NCI-H526 (cell line): ENCODE measurements at places on chromosomes 16 and 17.
A peak's percentile ranks its signal among the peaks of the same experiment; 100 is the strongest.

DNA sequence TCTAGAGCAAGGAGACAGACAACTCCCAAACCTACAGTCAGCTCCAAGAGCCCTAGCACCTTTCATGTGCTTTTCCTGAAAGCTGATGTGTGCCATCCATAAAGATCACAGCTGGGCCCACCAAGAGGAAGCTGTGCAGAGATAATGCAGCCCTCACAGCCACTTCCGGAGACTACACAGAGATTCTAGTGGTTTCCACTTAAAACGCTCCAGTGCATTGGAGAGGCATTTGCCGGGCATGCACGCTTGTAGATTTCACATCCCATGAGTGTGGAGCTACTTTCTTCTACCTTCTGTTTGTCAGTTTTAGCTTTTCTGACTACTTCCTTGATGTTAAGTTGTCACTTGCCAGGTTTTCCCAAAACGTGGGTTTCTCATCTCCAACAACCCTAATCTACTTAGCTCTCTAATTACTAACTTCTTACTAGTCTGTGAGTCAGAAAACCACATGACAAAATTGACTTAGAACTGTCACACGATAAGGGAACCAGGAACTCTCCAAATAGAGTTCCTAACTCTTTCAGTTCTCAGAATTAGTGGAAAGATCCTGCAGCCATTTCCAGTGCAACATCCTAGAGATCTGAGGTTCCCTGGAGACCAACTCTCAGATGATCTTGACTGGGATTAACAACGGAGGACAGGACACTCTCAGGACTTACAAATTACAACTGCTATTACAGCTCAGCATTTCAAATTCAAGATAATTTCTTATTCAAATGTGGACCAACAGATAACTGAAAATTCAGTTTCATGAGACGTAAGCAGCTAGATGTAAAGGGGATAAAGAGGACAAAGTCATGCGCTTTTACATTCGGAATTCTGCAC is 28.6 kb downstream of the PMP22 start:
- peak; percentile 4 for DNase-seq

GRCh38 chr17:17831208-17832031 is 5.4 kb downstream of the SREBF1 start:
- DNase-seq, result no peak

DNA sequence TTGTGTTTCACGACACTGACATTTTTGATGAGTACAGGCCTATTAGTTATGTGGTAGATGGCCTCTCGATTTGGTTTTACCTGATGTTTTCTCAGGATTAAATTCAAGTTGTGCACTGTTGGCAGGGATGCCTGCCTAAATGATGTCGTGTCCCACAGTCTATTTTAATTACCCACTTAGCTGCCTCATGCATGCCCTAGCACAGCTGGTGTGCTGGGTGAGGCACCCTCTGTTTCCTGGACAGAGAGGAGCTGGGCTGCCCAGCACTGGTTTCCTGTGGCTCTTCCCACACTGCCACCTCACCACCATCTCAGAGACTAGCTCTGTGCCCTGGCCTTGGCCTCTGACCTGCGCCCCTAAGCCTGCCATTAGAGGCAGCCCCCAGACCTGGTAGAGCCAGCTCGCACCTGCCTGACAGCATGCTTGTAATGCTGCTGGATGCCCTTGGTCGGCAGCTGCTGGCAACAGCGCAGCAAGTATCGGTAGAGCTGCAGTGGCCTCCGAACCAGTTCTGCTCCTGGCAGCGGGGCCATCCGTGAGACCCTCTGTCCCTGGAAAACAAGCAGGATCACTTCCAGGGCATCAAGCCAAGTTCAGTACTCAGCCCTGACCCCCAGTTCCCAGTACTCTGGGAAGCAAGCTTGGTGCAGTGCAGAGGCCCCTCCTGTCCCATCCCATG is 10.9 kb downstream of the LYRM9 start:
- no peak for DNase-seq

DNA sequence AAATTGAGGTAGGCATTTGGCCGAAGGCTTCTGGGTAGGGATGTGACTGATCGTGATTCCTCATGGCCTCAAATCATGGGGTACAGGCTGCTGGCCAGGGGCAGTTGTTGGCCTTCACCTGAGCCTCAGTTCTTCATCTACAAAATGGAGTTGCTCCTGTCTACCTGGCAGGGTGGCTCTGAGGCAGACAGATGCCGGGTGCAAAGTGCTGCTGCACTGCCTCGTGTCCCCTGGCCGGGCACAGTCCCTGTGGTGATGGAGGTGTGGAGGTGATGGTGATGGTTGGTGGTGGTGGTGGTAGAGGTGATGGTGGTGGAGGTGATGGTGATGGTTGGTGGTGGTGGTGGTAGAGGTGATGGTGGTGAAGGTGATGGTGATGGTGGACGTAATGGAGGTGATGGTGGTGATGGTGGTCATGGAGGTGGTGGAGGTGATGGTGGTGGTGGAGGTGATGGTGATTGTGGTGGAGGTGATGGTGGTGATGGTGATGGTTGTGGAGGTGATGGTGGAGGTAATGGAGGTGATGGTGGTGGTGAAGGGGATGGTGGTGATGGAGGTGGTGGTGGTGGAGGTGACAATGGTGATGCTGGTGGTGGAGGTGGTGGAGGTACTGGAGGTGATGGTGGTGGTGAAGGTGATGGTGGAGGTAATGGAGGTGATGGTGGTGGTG is 52.6 kb downstream of the RNF213 start:
- DNase-seq, result no peak

GRCh38 chr16:9622268-9622667 is 530.8 kb downstream of the HAPSTR1 start:
- DNase-seq, result no peak

GRCh38 chr17:74045608-74046280 is 157.7 kb upstream of the RPL38 start:
- peak; percentile 36 for DNase-seq

- no peak for DNase-seq
Observed at GRCh38 chr17:38883592-38884526, 14.0 kb downstream of the LASP1 start.

DNA sequence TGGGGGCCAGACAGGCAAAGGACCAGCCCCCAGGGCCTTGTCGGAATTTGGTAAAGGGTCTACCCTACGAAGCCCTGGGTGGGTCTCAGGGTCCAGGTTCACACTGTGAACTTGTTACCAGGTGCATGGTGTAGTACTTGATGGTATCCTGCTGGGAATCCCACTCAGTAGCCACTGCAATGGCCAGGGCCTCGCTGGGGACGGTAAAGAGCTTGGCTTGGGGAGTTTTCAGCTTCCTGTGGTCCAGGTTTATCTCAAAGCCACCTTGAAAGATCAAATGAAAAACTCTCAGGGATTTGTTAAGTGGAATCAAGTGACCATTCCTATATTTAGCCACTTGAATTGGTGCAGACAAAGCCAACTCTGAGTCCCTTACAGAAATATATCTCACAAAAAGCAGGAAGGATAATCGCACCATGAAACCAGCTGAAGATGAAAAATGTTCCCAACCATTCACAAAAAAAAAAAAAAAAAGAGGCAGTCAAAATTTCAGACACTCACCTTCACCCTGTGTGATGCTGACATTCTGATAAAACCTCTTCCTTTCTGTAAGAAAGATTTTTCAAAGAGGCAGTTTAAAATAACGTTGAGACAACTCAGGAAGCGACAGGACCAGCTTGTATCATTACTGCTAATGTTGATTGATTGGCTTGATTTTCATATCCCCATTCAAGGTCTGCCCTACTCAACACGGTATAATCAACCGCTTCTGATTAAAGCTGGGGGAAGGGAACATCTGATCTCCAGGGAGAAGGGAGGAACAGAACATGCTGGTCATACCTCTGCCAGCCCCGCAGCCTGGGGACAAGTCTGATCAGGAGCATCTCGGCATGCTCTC is 10.6 kb downstream of the ATPAF2 start:
- no peak for DNase-seq
